Testis (tissue), 5 donors: ENCODE measurements at places on chromosomes 2 and 18. TPM values are rescaled to one million over a fixed set of nuclear protein-coding genes. Genes with fewer than 3 reads are reported as not detected.

The ALLC gene
- polyA plus RNA-seq = 35.1 TPM

The B4GALT6 gene
- polyA plus RNA-seq = 12.1 TPM

The TDRD15 gene
- polyA plus RNA-seq = 4.1 TPM

The ALPP gene
- polyA plus RNA-seq = not detected

The ANKRD23 gene
- 7.5 TPM for polyA plus RNA-seq

The IL1RL1 gene
- 0.78 TPM for polyA plus RNA-seq

The PCARE gene
- 0.76 TPM for polyA plus RNA-seq

The UCN gene
- polyA plus RNA-seq = 0.75 TPM

The ATP6V1C2 gene
- polyA plus RNA-seq = 3.6 TPM

The SLC38A11 gene
- polyA plus RNA-seq = 0.58 TPM

DNA sequence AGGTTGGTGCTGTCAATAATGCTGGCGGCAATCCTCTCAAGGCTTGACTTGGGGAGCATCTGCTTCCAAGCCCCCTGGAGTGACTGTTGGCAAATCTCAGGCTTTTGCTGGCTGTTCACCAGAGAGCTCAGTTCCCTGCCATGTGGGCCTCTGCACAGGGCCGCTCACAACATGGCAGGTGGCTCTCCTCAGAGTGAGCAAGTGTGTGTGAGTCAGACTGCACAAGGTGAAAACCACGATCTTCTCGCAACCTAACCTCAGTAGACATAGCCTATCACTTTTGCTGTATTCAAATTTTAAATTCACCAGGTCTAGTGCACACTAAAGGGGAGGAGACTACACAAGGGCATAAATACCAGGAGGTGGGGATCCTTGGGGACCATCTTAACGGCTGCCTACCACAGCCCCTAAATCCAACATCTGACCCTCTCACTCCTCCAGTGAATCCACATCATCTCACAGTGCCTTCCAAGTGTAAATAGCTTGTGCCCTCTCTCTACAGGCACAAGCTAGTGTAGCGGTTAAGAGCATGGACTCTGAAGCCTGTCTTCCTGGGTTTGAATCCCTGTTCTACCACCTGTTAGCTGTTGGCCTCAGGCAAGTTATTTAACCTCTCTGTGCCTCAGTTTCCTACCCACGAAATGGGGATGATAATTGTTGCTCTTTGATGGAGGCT is 187.7 kb upstream of the CXCR4 start:
- DNase-seq = no peak

- no peak for DNase-seq
Observed at GRCh38 chr2:215277944-215278343, 33.9 kb upstream of the ATIC start.

GRCh38 chr2:190410166-190410565 is 2.0 kb downstream of the MFSD6 start:
- no peak for DNase-seq

DNA sequence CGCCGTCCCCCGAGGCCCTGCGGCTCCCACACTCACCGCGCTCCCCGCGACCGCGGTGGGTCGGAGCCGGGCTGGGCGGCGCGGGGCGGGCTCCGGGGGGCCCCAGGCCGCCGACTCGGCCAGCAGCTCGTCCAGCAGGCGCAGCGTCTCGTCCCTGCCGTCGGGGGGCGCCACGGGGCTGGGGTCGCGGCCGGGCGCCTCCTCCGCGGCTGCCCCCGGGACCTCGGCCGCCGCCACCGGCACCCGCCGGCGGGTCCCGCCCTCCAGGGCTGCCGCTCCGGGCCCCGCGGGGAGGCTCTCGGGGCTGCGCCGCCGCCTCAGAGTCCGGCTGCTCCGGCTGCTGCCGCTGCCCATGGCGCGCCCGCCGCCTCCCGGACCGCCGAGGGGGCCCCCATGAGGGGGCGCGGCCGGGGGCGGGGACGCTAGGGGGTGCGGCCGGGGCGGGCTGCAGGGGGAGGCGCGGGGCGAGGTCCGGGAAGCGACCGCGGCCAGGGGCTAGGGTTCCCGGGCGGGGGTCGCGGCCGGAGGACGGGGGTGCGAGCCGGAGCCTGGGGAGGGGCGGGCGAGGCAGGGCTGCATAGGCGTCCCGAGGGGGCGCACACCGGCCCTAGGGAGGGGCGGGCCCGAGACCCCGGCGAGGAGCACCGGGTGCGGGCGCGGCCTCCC is at the start of gene CYS1:
Gene CYS1 (minus strand): TSS at position 542 of the 666 bp plus-strand sequence. CDS start 188 bp downstream, at position 354.
- no peak for DNase-seq

GRCh38 chr2:3457524-3458395 is 61.6 kb downstream of the ADI1 start:
- DNase-seq = no peak

GRCh38 chr2:189791338-189792042 is 7.2 kb downstream of the PMS1 start:
- no peak for DNase-seq

DNA sequence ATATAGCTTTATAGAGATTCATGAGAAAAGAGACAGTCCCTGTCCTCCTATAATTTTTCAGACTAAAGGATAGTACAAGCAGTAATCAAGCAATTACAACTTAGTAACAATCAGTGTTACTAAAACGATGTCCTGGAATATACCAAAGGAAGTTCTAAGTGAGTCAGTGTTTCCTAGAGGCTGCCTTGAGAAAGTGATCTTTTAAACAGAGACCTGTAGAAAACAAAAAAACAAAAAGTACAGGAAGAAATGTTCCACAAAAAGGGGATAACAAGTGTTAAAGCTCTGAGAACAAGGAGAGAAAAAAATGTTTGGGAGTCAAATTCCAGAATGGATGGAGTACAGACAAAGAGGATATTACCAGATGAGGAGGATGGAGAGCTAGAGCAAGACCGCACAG is 556.4 kb downstream of the ERBB4 start:
- DNase-seq = no peak

DNA sequence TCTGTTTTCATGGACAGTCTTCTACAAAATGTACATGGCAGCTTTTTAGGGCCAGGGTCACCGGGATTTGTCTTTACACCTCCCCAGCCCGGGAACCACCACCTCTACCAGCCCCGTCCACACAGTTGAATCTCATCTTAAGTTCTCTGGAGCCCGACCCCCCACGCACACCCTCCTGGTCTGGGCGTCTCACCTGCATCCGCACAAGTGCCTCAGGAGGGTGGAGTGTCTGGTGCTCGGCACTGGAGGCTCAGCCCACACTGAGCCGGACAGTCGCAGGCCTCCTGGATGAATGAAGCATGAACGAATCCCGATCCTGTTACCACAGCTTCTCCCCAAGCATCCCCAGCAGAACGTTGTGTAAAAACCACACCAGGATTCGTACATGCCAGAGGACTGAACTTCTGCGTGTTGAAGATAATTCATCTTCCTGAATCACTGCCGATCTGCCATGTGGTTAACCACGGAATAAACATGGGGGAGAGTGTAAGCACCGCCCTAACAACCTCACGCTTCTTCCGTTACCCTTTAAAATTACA is 162.0 kb downstream of the RTP5 start:
- DNase-seq = no peak

GRCh38 chr2:77578354-77578753 is 56.2 kb upstream of the LRRTM4 start:
- DNase-seq = no peak

DNA sequence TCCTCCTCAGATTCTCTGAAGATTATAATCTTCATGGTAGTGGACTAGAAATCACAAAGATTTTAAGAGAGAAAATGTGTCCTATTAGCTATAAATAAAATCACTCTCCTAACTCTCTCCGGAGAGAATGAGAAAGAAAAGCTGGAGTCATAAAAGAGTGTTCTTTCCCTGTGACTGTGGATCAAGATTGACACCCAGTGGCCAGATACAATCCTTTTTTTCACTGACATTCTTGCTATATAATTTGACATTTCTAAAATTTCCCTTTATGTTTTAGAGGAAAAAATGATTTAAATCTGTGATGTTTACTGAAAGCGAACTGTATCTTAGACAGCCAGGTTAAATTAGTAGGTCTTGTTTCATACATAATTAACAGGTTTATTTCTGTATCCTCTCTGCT is 35.4 kb upstream of the LRP2 start:
- DNase-seq = no peak

GRCh38 chr2:198518935-198519334 is 714.5 kb downstream of the PLCL1 start:
- DNase-seq = no peak

DNA sequence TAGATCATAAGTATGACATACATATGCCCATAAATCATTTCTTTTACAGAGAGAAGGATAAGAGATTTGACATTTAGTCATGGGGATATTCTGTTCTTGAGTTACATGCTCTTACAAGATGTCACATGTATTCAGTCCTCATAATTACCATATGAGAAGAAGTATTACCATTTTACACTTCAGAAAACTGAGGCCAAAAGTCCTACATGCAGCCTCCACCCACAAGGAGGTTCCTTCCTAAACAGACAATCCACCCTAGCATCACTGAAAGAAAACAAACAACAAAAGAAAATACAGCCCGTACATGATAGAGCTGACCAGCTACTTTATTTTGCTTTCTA is 335.1 kb downstream of the SETBP1 start:
- DNase-seq = no peak

DNA sequence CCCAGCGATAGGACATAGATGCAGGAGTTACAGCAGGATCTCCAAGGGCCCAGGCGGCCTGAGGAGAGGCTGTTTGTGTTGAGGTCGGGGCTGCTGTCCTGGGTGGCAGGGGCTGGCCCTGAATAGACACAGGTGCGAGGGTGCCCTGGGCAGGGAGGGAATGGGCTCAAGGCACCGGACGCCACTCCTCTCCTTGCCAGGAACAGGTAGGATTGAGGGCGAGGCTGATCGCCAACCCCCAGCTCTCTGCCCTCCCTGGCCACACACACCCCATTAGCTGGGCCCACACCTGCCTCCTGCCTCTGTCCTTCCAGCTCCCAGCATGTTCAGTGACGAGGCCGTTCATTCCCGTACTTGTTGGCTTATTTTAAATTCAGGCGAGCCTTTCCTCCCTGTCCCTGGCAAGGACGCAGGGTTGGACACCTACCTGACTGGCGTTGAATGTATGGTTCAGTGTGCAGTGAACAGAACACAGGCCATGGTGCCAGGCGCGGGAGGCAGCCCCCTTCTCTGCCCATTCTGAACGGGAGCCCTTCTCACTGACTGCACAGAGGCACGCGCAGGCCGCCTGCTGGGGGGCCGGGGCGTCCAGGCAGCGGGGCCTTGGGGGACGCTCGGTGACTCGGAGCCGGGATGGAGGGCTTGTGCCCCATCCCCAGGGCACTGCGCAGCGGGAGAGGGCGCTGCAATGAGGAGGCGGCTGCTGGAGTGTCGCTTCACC is 41.3 kb upstream of the SNED1 start:
- peak; percentile 13 for DNase-seq

- peak; percentile 16 for DNase-seq
Observed at GRCh38 chr2:37343537-37344434, 644 bp upstream of the QPCT start.

DNA sequence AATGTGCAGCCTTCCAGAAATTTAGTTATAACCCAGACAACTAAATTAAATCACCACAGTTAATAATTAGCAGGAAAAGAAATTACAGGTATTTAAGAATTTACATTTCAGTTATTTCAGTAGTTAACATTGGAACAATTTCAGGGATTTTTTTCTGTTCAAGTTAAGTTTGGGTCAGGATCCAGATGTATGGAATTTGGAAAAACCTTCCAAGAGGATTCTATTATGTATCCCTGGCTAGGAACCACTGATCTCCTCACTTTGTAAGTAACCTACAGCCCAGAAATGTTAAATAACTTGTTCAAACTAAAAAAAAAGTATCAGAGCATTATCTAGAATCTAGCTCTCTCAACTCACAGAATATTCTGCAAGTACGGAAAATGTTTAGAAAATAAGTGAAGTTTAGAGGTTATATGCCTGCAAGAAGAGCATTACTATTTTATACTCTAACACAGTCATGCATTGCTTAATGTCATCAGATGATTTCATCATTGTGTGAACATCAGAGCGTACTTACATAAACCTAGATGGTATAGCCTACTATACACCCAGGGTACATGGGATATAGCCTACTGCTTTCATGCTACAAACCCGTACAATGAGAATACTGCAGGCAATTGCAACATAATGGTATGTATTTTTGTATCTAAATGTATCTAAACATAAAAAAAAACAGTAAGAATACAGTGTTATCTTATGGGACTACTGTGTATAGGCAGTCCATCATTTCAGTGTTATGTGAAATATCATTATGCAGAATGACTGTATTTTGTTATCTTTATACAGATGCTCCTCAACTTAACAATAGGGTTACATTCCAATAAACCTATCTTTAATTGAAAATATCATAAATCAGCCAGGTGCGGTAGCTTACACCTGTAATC is 6.1 kb downstream of the NCKAP1 start:
- no peak for DNase-seq
